ENCODE measurements at places on chromosomes 1 and 21.

GRCh38 chr1:100538913-100539835 lies 1.2 kb downstream of the GPR88 start:
- peak; percentile 29 for DNase-seq

DNA sequence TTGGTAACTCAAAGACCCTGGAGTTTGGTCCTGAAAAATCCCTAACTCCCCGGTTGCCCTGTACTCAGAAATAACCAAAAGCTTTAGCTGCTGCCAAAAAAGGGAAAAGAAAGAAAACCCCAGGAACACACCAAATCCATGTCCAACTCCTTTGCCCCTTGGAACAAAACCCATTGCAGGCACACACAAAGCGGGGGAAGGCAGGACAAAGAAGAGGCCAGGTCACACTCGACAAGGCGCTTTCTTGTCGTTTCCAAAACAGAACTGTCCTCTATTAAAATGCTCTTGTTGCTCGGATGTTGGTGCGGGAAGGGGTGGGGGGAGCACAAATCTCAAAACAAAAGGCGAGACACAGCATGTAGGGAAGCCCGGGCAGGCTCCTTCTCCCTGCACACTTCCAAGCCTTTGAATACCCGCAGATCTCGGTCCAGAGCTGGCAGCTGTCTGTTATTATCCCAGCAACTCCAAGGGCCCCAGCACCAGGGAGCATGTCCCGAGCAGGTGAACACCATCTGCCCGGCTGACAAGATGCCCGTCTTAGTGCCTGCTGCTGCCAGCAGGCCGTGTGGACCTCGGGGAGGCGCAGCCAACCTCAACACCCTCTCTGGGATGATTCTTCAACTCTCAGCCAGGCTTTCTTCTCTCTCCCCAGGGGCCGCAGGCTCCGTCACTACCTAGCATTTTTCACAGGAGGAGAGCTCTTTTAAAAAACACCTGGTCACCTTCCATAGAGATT lies 96.4 kb downstream of the SSBP3 start:
- no peak for DNase-seq

DNA sequence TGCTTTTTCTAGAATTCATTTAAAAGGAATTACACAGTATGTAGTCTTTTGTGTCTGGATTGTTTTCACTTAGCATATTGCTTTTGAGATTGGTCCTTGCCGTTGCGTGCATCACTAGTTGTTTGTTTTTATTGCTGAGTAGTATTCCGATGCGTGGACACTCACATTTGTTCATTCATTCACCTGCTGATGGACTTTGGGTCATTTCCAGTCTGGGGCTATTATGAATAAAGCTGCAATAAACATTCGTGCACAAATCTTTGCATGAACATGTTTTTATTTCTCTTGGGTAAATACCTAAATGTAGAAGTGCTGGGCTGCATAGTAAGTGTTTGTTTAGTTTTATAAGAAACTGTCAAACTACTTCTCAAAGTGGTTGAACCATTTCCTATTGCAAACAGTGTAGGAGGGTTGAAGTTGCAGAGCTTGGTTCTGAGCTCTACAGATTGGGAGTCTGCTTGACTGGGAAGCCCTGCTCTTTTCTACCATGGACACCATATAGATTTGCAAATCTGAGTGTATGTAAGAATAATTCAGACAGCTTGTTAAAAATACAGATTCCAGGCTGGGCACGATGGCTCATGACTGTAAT lies 404.7 kb upstream of the PROX1 start:
- no peak for DNase-seq

DNA sequence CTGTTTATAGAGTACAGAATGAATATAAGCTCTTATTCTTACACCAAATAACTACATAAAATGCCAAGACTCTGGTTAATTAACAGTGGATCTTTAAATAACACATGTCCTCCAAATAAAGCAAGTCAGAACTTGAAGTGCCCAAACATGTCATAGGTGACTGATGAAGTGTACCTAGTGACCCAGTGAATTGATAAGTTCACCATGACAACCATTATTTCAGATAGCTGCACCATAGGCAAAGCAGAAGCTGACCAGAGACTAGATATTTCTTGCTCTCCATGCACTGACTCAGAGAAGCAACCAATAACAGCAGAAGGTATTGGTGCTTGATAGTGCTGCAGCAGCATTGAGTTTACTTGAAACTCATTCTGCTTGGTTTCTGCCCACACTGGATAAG lies 192.1 kb downstream of the DUSP10 start:
- DNase-seq, result no peak

- DNase-seq, result no peak
Observed at GRCh38 chr21:43573921-43574320, 85.4 kb downstream of the HSF2BP start.

DNA sequence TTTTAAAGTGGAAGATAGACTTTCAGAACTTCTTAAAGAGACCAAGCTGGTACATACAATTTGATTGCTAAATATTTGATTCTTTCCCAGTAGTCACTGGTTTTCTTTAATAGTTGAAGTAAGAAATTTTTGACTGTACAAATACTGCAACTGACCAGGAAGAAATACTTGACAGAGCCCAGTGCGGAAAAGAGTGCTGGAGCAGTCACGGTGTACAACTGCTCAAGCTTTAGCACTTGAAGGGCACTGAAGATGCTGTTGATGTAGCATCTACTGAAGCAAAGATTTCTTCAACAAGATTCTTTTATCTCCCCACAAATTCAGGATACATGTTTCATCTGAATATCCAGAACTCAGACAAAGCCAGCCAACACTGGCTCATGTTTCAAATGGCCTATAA lies 41.5 kb downstream of the SLC35F3 start:
- no peak for DNase-seq

DNA sequence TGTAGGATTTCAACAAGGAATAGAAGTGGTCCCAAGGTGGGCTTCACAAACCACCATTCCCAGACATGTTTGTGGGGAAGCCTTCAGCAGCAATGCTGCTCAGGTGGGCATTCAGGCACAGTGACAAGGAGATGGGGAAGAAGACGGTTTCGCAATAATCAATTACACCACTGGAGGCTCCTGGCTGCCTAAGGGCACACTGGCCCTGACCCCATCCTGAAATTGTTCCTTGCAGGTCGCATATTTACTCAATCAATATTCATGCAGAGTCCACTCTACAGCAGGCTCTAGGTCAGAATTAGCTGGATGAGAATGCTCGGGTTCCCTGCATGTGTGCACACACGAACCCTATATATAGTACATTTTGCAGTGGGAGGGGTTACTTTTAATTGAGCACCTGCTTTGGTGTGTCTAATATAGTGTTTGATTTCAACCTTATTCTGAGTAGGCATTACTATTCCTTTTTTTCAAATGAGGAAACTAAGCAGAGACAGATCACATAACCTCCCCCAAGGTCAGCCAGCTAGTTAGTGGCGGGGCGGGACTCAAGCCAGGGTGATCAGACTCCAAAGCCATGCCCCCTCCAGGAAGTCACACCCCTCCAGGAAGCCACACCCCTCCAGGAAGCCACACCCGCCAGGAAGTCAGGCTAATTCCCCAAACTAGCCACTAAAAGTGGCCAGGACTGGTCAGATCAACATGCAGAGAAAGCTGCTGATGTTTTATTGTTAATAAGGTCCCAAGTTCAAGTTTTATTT lies 106.5 kb downstream of the HLCS start:
- peak; percentile 42 for DNase-seq

DNA sequence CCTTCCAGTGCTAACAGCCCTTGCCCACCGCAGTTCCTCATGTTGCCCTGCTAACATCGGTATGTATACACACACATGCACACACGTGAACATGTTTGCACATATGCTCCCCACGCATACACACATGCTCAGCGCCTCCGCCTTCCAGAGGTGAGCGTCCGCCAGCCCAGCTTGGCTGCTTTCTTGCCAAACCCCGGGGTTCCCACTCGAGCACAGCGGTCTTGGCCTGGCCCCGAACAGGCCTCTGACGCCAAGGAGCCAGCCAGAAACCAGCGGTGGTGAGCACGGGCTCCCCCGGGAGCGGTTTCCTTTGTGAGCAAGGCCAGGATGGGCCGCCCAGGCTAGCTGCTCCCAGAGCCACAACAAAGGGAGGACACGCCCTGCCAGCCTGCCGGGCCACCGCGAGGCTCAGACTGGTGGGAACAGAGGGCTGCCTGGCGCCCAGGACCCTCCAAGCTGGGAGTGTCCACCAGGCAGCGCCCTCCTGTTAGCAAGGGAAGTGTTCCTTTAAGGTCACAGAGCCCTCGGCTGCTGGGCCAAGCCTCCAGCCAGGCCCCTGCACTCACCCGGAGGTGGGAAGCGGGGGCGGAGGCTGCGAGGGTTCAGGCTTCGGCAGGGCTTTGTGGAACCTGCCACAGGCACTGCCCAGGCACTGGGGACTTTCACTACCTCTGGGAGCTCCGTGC lies 65.4 kb downstream of the ALPL start:
- no peak for DNase-seq

DNA sequence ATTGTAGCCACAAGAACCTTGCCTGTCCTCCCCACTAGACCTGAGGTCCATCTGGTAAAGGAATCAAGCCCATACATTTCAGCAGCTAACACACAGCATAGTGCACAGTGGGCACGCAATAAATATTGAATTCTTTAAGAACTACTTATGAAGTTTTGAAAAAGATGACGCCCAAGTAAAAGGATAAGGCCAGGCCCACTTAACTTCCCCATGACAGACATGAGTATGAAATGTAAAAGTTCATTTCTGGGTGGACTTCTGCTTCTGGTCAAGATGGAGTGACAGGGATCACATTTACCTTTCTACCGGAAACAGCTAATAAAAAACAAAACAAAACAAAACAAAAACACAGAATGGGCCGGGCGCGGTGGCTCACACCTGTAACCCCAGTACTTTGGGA lies 25.4 kb downstream of the SORT1 start:
- DNase-seq, result no peak

DNA sequence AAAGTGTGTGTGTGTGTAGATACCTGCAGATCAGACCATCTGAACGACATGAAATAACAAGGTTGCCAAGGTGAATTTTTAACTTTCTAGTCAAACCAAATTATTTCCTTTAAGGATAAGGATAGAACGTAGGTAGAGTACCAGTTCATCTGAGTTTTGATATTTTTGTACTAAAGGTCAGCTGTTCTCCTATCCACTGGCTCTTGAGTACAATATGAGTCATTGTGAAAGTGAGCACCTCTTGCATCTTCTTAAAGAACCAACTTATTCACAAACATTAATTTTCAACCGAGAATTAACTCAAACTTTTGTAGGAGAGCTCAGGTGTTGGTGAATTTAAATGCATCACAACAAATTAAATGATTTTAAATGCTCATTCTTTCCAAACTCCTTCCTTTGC lies 71.5 kb downstream of the IFI44 start:
- DNase-seq, result no peak

DNA sequence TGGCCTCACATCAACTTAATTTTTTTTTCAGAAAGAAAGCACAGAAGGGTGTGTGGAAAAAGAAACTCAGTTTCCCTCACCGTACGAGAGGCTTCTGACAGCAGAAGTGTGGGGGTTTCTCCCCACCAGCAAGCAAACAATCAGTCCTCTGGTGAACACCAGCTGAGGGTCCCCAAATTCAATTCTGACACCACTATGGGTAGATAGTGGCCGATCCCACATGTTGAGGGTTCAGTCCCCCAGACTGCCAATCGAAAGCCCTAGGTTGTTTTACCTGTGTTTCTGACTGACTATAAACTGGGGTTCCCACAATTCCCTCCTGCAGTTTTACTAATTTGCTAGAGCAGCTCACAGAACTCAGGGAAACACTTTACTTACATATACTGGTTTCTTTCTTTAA lies 2.1 kb downstream of the IFI6 start:
- no peak for DNase-seq
